Nasal cavity respiratory epithelium epithelial cell of viscerocranial mucosa (primary cell): ENCODE measurements at places on chromosomes 4 and X. TPM values are rescaled to one million over a fixed set of nuclear protein-coding genes. Genes with fewer than 3 reads are reported as not detected.

Gene FAM241A
- 4.1 and 4.3 TPM in 2 replicates for total RNA-seq

Gene NRK
- under 0.01 TPM in 1 of 2 replicates, not detected in the other for total RNA-seq

Gene PRRG1
- 5.1 and 14.1 TPM in 2 replicates for total RNA-seq

Gene PTCHD1
- total RNA-seq = under 0.01 TPM in 1 of 2 replicates, not detected in the other

Gene OPRPN
- total RNA-seq = not detected in 2 replicates

Gene LARP1B
- total RNA-seq = 32.5 and 72.5 TPM in 2 replicates

Gene TEC
- 1.4 and 1.6 TPM in 2 replicates for total RNA-seq
